ENCODE measurements at places on chromosomes 12 and 14.

DNA sequence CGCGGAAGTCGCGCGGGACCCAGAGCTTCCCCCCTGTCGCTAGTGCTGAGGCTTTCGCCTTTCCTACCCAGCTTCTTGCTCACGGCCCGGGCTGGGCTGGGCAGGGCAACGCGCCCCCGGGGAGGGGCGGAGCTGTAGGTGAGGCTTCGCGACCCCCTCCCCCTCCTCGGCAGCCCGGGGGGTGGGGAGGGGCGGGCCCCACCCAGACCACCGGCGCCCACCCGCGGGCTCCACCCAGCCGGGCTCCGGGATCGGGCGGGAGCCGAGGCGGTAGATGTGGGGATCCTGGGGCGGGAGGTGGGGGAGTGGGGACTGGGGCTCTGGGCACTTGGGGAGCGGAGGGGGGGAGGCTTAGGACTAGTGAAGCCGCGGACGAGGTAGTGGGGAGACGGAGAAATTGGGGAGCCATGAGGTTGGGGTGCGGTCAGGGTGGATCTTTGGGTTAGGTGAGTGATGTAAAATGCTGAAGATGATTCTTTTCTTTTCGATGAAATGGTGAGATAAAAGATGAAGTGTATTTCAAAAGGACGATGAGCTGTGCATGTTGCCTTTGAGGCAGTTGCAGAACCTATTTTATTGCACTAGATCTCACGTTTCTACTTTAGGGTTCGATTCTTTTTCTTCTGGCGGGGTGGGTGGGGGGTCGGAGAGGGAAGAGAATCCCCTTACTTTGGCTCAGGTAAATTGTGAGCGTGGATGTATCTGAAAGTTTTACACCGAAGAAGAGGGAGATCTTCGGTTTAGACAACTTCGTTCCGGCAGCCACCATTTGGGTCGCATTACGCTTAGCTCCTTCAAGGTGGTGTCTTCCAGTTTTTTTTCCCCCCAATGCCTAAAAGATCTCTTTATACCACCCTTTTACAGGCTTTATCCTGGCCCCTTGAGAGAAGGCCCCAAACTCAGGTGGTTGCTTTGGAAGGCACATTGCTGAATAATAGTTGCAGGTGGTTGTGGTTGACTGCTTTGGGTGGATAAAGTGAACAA, 619 bp downstream of the ERC1 start:
- peak; percentile 76 for DNase-seq

DNA sequence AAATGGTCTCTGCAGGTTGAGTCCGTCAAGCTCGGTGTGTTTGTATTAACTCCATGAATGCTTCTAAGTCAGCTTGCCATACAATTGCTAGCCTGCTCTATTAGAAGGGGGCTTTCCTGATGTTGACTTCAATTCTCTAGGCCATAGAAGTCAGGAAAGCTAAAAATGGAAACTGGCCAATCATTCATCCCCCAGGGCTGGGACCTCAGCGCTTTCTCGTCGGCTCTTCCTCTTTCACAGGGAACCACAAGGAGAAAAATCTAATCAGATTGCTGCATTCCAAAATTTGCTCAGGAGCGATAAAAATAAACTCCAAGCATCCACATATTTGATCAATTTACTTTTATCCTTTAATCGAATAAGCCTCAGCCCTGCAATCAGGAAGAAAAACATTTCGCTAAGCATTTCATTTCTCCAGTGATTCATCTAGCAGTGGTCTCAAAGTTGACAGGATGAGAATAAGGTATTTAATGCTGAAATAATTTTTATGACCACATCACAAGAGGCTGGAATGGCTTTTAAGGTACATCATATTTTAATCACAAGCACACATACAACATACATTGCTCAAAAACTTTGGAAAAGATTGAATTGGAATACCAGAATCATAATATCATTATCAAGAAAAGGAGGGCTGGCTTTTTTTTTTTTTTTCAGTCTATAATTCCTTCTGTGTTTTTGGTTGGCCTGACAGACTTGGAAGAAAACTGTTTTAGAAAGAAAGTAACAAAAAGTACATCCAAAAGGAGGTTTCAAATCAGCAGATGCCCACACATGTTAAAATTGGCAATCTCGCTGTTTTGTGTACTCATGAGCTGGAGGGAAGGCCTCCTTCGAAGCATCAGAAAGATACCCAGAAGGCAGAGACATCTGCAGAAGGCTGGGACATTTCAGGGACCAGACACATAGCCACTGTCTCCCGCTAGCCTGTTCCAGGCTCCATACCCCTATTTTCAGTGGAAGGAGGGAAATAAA, 316.3 kb downstream of the NUAK1 start:
- no peak for DNase-seq

GRCh38 chr12:84047881-84048280, 864.7 kb downstream of the SLC6A15 start:
- DNase-seq = no peak

DNA sequence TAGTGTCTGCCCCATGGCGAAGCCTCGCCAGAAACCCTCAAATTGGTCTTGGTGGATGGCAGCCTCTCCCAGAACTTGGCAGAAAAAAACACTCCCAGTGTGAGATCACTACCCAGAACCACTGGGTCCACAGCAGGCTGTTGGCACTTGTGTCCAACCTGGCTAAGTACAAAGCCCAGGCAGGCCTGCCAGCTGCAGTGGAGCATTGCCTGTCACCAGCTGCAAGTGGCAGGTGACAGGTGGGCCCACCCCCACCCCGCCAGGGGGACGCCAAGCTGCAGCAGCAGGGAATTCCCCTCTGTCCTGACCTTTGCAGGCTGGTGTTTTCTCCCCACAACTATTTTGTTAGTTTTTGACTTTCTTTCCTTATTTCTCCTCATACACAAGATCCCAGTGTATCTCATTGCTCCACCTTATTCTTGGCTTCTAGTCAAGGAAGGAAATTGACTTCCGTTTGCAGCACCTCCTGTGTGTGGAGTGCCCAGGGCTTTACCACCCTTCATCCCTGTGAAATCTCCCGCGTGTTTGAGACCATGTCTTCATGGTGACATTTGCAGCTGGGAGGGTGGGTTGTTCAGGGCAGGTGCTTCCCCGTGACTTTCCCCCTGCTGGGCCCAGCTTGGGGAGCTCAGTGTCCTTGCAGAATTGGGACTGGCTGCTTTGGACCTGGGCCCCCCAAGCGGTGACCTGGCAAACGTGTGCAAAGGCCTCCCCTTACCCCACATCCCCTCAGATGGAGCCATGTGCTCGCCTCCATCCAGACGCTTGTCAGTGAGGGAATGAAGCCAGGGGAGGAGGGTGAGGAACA, 73.8 kb upstream of the RIN3 start:
- DNase-seq = peak; percentile 63

GRCh38 chr12:12216349-12217017, 50.4 kb downstream of the LRP6 start:
- no peak for DNase-seq

GRCh38 chr14:89184952-89185351, 232.1 kb downstream of the FOXN3 start:
- DNase-seq = no peak

GRCh38 chr14:50045039-50045711, 71.2 kb downstream of the VCPKMT start:
- no peak for DNase-seq

DNA sequence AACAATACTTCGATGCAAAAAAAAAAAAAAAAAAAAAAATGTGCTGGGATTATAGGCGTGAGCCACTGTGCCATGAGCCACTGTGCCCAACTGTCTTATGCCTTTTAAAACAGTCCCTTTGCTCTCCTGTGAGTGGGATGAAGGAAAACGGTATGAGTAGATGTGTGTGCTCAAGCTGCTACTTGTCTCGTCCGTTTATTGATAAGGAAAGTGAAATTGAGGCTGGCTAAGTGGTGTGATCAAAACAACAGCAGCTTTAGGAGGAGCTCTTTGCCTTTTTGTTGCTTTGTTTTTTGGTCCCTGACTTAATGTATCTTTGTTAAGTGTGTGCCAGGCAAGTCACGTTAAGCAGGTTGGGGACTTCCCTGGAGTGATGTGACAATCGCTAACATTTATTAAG, 275.9 kb downstream of the TMEM132C start:
- no peak for DNase-seq

- peak; percentile 66 for DNase-seq
Measured at GRCh38 chr14:65866886-65867285, 454.4 kb downstream of the FUT8 start.

DNA sequence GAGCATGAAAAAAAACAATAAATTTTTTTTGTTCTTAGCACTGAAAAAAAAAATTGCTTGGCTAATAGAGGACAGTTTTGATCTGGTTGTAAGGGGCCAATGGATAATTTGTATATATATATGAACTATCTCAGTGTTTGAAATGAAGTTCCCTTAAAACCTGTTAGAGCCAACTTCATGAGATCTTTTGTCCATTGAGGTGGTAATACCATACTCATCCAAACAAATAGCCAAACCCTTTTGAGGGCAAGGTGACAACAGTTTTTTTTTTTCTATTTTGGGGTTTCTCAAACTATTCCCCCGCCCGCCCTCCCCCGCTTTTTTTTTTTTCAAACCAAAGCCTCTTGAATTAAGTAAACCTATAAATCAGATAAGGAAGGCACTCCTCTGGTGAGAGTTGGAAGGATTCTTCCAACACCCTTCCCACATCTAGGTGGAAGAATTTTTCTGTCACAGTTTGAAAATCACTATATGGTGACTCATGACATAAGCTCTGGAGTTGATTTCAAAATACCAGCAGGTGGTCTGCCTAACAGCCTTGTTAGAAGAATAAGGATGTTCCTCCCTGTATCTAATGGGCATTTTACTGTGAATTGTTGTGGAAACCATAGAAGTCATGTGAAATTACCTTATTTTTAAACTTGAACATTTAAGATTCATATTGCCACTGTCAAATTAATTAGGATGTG, 10.2 kb downstream of the ARHGAP5 start:
- peak; percentile 37 for DNase-seq

DNA sequence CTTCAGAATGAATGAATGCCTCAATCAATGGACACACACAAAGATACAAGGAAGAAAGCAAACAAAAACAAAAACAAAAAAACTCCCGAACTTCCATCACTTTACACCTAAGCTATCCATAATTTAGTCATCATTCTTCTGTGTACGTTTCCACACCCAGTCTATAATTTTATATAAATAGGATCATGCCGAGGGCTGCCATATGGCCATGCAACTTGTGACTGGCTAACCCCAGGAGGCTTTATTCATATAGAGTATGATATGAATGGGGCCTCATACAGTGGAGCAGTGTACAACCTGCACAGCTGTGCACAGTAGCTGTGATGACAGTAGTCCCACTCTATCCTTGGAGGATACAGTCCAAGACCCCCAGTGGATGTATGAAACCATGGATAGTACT, 365.7 kb downstream of the TMEM132D start:
- DNase-seq = no peak

DNA sequence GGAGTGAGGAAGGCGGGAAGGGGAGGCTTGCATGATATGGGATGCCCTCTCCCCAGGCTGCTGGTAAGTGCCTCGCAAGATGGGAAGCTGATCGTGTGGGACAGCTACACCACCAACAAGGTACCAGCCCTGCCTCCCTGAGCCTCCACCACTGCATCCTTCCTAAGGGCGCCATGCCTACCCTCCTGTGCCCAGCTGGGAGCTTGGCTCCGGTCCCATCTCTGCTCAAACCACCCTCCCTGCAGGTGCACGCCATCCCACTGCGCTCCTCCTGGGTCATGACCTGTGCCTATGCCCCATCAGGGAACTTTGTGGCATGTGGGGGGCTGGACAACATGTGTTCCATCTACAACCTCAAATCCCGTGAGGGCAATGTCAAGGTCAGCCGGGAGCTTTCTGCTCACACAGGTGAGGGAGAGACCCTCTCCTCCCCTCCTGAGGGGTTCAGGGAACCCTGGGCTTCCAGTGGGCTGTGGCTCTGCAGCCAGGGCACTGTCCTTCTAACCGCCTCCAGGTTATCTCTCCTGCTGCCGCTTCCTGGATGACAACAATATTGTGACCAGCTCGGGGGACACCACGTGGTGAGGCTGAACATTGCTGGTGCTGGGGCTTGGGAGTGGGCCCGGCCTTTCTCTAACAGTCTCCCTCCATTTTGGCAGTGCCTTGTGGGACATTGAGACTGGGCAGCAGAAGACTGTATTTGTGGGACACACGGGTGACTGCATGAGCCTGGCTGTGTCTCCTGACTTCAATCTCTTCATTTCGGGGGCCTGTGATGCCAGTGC, 2.6 kb downstream of the GNB3 start:
- DNase-seq = no peak

- no peak for DNase-seq
Measured at GRCh38 chr12:53829130-53829819, 77.5 kb upstream of the CISTR start.

GRCh38 chr12:98224584-98225221, 290.7 kb upstream of the TMPO start:
- DNase-seq = no peak

DNA sequence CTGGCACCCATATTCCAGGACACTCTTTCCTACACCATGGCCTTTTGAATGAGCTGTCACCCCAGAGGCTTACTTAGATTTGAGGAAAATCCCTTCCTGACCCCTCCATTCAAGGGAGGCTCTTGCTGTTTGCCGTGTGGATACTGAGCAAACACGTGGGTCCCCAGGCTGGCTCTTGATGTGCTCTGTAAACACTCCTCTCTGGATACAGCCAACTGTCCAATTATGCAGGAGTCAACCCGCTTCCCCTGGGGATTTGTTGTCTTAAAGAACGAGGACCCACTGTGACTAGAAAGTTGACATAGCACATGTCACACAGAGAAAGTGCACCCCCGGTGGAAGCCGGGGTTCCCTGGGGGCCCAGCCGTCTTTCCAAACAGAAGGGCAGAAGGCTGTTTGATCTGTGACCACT, 75.8 kb upstream of the CEP83 start:
- peak; percentile 77 for DNase-seq

GRCh38 chr12:32252199-32253073, 145.8 kb downstream of the BICD1 start:
- peak; percentile 20 for DNase-seq

DNA sequence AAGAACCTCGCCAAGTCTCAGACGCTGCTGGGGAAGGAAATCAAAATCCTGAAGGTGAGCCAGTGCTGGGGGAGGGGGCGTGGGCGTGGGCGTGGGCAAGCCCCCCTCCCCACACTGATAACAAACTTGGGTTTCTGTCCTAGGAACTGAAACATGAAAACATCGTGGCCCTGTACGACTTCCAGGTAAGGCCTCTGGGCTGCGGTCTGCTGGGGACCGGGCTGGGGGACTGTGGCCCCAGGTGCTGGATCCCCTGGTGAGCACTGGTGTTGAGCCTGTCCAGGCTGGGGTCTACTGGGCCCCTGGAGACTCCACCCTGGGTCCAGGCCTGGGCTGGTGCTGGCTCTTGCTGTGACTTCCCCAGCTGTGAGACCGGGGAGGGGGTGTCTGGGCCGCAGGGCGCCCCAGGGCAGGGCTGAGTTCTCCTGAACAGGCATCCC, 1.2 kb downstream of the ULK1 start:
- DNase-seq = no peak

- DNase-seq = peak; percentile 62
Measured at GRCh38 chr12:52032446-52032803, 18.8 kb upstream of the NR4A1 start.

GRCh38 chr14:68703093-68703492, 89.8 kb downstream of the ZFP36L1 start:
- DNase-seq = no peak

DNA sequence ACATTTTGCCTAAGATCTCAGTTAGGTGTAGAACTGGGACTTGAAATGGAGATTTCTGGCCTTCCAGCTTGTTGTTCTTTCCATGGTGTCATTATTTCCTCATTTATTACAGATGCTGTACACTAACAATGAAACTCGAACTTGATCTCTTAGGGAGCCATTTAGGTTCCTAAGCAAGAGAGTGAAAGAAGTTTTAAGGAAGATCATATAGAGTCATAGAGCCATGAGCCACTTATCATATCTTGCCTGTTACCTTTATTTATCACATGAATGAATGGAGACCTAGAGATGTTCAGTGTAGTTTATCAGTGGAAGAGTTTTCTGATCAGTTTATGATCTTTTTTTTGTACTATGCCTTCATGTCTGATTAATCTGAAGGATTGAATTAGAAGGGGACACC, 9.9 kb downstream of the HELB start:
- no peak for DNase-seq
